Left kidney (tissue), 8 donors: ENCODE measurements at places on chromosomes 7 and 10. TPM values are rescaled to one million over a fixed set of nuclear protein-coding genes. Genes with fewer than 3 reads are reported as not detected.

Gene MRM2
- 40.3 TPM for polyA plus RNA-seq

DNA sequence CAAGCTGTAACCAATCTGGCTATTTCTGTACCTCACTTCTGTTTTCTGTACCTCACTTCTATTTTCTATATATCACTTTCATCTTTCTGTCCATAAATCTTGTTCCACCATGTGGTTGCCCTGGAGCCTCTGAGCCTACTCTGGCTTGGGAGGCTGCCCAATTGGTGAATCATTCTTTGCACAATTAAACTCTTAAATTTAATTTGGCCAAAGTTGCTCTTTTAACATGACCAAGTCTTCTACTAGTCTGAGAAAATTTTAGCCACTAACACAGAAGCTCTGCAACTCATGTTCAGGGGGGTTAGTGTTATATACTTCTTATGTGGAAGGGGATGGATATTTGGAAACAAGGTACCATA lies 503.5 kb downstream of the KIF20B start:
- no peak for DNase-seq

GRCh38 chr7:216360-217300 lies 24.3 kb downstream of the FAM20C start:
- DNase-seq: no peak

GRCh38 chr10:58718596-58718995 lies 205.9 kb downstream of the BICC1 start:
- no peak for DNase-seq

GRCh38 chr10:127878475-127879055 lies 14.2 kb downstream of the CLRN3 start:
- no peak for DNase-seq
